NCI-H1417 (cell line): ENCODE measurements at places on chromosomes 4 and X.

GRCh38 chr4:32340591-32340990 lies 1620.4 kb downstream of the PCDH7 start:
- DNase-seq: no peak

GRCh38 chr4:48931459-48931858 lies 24.9 kb upstream of the OCIAD2 start:
- no peak for DNase-seq

DNA sequence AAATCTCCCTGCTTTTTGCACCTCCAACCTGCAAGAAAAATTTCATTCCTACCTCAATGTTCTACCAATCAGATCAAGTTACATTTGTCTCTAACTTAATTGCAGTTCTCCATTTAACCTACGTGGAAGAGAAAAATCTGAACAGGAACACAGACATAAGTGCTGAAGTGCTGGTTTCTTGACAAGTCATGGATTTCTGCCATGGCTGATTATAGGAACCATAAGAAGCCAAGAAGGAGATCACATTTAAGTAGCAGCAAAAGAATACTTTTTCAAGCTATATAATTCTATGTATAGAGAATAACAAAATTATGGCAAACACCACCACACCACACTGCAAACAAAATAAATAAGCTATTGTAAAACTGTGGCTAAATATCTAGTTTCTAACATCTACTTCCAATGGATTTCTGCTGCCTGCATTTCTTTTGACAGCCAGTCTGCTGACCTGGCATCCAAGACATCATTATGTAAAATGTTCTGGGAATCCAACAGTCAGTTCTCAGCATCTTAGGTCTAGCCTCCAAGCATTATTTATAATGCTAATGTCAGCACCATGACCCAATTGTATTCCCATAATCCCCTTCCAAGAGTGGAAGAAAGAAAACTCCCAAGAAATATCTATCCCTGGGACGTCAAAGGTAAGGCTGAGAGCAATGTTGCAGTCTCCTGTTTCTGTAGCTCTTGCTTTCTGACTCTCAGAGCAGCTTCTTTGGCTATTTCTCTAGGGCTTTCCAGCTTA lies 50.8 kb upstream of the GAB1 start:
- DNase-seq: no peak

GRCh38 chrX:153245288-153245731 lies 66.2 kb downstream of the MAGEA1 start:
- DNase-seq: no peak

DNA sequence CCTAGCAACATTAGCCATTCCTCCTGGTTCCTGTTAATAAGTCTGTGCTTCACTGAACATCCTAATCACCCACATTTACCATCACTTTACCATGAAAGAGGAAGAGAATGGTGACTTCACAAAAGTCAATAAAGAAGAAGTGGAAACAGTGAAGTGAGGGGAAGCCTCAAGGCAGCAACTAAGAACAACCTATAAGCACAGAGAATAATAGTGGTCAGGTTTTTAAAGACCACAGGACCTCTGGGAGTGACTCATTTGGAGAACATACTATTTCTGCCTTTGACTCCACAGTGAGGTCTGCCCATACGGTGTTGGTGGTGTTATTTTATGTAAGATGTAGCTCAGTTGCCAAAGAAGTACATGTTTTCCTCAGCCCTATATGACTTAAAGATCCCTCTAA lies 86.0 kb upstream of the TET2 start:
- DNase-seq: no peak

GRCh38 chr4:181331214-181331613 lies 912.0 kb upstream of the TENM3 start:
- no peak for DNase-seq

DNA sequence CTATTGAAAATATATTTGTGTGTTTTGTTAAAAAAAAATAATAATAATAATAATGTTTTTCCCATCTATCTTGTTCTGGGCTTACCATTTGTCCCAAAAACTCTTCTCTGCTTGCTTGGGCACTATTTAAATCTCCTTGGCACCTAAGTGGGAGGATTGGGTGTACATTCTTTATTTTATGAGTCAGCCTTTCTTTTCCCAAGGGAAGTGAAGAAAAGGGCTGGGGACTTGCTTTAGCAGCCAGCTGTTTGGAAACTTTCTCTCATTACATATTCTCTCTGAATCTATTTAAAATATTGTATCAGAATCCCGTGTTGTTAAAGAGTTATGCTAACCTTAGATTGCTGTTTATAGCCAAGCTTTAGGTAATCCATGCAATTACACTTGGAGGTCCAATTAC lies 2332.4 kb downstream of the ARAP2 start:
- no peak for DNase-seq
